ENCODE measurements at places on chromosomes 7 and 10. TPM values are rescaled to one million over a fixed set of nuclear protein-coding genes. Genes with fewer than 3 reads are reported as not detected.

The BAMBI gene
- 2.5 TPM for total RNA-seq

The MYOZ1 gene
- total RNA-seq: 0.15 TPM

The OR9A2 gene
- not detected for total RNA-seq

The AOAH gene
- not detected for total RNA-seq

The LIPA gene
- total RNA-seq: 67.2 TPM

The ITIH5 gene
- 0.67 TPM for total RNA-seq

The PMPCB gene
- 53.2 TPM for total RNA-seq

The SFTPA1 gene
- total RNA-seq: not detected

The CNPY1 gene
- total RNA-seq: not detected

The HECW1 gene
- 1.8 TPM for total RNA-seq

The IL2RA gene
- not detected for total RNA-seq

The ABCA13 gene
- total RNA-seq: not detected

The AKR1C8 gene
- total RNA-seq: not detected

All from bronchus fibroblast of lung (primary cell).